Kidney glomerular epithelial cell (primary cell): ENCODE measurements at places on chromosomes 16 and 17.

DNA sequence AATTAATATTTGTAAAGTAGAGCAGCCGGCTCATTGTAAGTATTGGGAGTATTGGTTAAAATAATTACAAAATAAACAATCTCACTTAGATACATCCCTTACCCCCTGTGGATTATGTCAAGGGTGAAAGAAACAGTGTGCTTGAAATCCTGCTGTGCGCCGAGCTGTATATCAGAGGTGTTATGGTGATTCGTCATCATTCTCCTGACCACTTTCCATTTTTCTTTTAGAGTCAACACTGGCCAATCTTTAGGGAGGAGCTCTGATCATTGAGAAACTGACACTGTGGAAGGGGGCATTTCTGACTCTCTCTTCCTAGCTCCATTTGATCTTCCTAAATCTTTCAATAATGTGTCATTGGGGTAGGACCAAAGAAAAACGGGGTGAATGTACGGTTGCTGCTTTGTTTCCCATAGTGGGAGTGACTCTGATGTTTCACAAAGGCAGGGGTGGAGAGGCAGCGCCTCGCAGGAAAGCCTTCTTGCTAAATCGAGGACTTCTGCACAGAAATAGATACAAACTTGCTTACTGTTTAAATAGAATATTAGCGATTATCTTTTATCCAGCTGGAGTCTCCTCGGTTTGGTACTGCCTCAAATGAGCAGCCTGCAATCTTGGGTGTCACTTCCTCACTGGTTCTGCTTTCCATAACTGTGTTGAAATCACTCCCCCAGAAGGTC lies 123.4 kb downstream of the PRKCB start:
- DNase-seq = no peak

- no peak for DNase-seq
Measured at GRCh38 chr16:48384520-48385252, 527 bp downstream of the SIAH1 start.

DNA sequence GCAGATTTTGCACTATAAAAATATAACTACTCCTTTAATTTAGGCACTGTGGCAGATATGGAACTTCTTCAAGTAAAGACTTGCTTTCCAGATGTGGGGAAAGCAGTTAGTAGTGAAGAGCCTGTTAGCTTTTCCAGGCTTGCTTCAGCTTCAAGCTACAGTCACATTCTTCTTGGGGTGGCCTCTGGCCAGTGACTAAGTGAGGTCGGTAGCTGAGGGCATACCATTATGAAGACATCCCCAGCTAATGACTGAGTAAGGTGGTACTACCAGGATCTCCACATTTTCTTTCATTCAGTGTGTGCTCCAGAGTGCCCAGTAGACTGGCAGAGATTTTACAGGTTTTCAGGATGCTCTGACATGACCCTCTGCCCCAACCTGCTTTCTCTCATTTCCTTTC lies 167.1 kb upstream of the KIF2B start:
- peak; percentile 58 for DNase-seq

DNA sequence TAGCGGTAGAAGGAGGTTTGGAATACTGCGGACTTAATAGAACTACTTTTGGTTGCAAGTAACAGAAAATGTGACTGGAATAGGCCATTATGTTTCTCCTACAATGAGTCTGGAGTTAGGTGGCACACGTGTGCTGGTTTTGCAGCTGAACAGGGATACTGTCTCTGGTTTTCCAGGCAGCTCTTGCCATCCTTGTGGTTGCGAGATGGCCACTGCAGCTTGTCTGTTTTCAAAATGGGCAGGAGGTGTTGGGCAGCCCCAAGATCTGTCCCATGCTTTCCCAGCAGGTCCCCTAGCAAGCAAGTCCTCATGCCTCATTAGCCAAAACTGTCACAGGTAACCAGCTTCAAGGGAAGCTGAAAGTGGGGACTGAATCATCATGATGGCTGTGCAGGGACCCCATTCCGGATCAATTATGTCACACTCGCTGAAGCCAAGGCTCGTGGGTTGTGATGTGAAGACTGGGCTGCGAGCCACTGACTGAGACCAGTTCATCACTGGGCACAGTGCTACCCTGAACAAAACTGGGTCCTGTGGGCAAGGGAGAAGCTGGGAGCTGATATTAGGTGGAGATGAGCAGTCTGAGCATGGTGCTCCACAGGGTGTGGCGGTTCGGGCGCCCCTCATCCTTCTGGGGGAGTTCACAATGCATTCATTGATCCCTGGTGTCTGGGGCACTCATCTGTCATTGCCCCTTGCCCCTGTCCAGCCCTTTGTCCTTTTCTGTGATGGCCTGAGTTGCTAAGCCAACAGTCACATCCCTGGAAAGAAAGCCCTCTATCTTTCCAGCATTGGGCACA lies 82.1 kb downstream of the KSR1 start:
- DNase-seq = no peak

- DNase-seq = no peak
Measured at GRCh38 chr16:81123092-81123852, 27.1 kb upstream of the GCSH start.
